ENCODE measurements at places on chromosomes 16 and 17. TPM values are rescaled to one million over a fixed set of nuclear protein-coding genes. Genes with fewer than 3 reads are reported as not detected.

IL17C gene
- not detected for total RNA-seq

DNA sequence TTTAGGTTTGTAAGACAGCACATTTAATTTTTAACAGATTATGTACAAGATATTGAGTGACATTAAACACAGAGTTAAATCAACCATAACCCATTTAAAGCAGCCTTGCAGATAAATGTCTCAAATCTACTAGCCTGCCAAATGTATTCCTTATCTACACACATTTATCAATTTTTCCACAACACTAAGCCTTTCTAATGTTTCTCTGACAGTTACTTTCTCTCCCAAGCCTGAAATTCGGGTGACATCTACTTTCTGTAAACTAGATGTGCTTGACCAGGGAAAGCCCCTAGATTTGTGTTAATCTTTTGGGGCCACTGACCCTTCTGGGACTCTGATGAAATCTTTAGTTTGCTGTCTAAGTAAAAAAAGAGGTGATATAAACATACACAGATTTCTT is 69.0 kb downstream of the CDH13 start:
- H3K4me3 ChIP-seq: no peak overlapping the region
- H3K36me3 ChIP-seq: no peaks in the 10 kb centered on the region
- peaks cover 7% of the 10 kb centered on the region for H3K4me1 ChIP-seq
- H3K27ac ChIP-seq: no peak overlapping the region
- no peak for DNase-seq
- no peaks in the 10 kb centered on the region for H3K27me3 ChIP-seq

GRCh38 chr17:70239391-70239826 is 70.1 kb downstream of the KCNJ2 start:
- no peaks in the 10 kb centered on the region for H3K27me3 ChIP-seq
- no peaks in the 10 kb centered on the region for H3K4me1 ChIP-seq
- H3K36me3 ChIP-seq: no peaks in the 10 kb centered on the region
- no peak for DNase-seq
- H3K4me3 ChIP-seq: no peak overlapping the region

- H3K4me3 ChIP-seq: no peak overlapping the region
- no peak overlapping the region for H3K27ac ChIP-seq
These were observed 127.5 kb upstream of the WSCD1 start for GRCh38 chr17:5942687-5943086.

DNA sequence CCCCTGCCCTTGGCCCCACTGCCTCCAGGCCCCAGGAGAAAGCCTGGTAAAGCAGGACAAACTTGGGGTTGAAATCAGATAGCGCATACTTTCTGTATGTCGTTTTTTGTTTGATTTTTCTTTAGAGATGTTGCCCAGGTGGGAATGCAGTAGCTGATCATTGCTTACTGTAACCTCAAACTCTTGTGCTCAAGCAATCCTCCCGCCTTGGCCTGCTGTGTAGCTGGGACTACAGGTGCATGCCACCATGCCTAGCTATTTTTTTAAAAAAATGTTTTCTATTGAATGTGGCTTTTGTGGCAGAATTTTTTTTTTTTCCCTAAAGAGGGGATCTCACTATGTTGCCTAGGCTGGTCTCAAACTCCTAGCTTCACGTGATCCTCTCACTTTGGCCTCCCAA is 11.1 kb upstream of the CCL5 start:
- H3K27ac ChIP-seq: peak overlapping the region; percentile 25
- peaks cover 7% of the 10 kb centered on the region for H3K4me1 ChIP-seq
- H3K27me3 ChIP-seq: peaks cover under 1% of the 10 kb centered on the region
- H3K36me3 ChIP-seq: no peaks in the 10 kb centered on the region

ASGR1 gene
- not detected for total RNA-seq

GRCh38 chr16:79801646-79802045 is 201.1 kb upstream of the MAF start:
- no peak overlapping the region for H3K27ac ChIP-seq
- DNase-seq: no peak

GRCh38 chr17:71613996-71614395 is 506.8 kb upstream of the SOX9 start:
- H3K36me3 ChIP-seq: no peaks in the 10 kb centered on the region
- H3K27me3 ChIP-seq: no peaks in the 10 kb centered on the region

CDRT15 gene
- total RNA-seq: not detected

CLEC3A gene
- total RNA-seq: not detected

DNA sequence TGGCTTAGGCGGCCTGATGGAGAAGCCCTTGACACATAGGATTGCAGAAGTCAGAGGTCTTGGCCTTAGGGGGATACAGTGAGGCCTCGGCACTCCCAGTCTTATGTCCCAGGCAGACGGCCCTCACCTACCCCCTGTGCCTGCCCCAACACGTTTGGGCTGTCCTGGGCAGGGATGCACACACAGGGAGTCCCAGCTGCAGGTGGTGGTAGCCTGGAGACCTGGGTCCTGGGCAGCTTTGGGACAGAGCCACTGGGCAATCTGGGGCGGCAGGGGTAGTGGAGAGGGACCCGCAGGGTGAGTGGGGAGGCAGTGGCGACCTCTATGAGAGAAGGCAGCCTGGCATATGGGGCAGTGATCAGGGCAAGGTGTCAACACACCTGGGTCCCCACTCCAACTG is 48.3 kb downstream of the SDK2 start:
- no peak overlapping the region for H3K4me3 ChIP-seq
- no peaks in the 10 kb centered on the region for H3K27me3 ChIP-seq
- no peak overlapping the region for H3K27ac ChIP-seq
- DNase-seq: no peak
- no peaks in the 10 kb centered on the region for H3K4me1 ChIP-seq

DNA sequence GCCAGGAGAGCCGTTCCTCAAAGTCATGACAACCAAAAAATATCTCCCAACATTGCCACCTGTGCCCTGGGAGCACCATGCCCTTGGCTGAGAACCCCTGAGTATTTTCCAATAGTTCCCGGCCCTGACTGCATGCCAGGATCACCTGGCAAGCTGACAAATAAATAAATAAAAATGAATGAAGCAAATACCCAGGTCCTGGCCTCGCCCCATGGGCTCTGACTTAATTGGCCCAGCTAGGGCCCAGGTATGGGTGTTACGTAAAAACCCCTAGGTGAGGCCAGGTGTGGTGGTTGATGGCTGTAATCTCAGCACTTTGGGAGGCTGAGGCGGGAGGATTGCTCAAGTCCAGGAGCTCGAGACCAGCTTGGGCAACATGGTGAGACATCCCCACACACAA is 2.7 kb upstream of the C16orf74 start:
- H3K27me3 ChIP-seq: no peaks in the 10 kb centered on the region
- no peak for DNase-seq
- H3K27ac ChIP-seq: peak overlapping the region; percentile 64
- no peak overlapping the region for H3K4me3 ChIP-seq
- H3K4me1 ChIP-seq: peaks cover 52% of the 10 kb centered on the region

DNA sequence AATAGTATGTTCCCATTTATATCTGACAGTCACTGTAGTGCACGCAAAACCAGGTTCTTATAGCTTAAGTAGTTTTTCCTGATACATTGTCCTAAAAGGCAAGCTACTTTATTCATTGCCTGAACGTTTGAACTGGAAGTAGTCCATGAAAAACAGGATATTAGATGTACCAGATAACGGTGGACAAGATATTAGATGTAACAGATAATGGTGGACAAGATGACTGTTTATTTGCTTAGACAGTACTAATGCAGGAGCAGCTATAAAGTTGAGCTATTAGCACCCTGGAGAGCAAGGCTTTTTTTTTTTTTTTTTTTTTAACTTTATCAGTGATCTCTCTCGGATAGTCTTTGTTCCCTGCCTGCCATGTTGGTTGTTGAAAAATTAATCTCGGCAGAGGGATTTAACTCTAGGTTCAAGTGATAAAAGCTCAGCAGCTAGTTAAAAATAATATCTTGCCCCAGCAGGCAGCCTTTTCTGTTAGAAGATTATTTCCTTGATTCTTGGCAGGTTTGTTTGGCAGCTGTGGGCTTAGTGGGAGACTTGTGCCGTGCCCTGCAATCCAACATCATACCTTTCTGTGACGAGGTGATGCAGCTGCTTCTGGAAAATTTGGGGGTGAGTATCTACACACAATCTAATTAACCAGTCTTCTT is 17.3 kb upstream of the TBKBP1 start:
- H3K36me3 ChIP-seq: peaks cover 100% of the 10 kb centered on the region
- H3K27me3 ChIP-seq: no peaks in the 10 kb centered on the region
- H3K4me3 ChIP-seq: no peak overlapping the region
- H3K4me1 ChIP-seq: peaks cover 4% of the 10 kb centered on the region
- no peak overlapping the region for H3K27ac ChIP-seq

DNA sequence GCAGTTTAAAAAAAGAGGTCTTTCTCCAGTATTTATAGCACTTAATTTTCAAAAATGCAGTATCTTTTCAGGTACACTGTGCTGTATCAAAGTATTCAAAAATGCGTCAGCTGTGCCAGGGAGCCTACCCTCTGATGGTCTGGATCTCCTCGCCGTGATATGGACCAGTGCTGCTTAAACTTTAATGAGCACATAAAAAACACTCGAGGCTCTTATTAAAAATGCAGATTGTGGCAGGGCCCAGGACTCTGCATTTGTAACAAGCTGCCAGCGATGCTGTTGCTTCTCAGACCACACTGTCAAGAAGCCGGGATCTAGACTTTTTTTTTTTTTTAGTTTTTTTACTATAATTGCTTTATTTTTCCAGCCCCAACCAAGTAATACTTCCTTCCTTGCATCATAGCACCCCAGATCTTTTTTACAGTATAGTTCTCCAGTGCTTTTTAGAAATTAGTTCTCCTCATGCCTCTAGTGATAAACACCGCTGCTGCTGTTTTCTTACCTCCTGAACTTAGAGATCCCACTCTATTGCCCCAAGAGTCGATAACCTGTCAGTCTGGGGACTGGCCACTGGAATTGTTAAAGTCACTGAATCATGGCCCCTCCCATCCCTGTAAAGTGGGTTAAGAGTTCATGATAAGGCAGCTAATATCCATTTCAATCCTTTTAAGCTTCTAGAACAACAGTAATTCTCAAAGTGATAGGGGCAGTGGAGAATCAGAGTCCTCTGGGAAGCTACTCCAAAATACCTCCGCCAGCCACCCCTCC is 1.6 kb upstream of the SMARCD2 start:
- H3K27me3 ChIP-seq: no peaks in the 10 kb centered on the region
- peak overlapping the region; percentile 85 for H3K4me3 ChIP-seq
- peaks cover 41% of the 10 kb centered on the region for H3K4me1 ChIP-seq
- DNase-seq: no peak
- H3K27ac ChIP-seq: no peak overlapping the region
- no peaks in the 10 kb centered on the region for H3K36me3 ChIP-seq

DNA sequence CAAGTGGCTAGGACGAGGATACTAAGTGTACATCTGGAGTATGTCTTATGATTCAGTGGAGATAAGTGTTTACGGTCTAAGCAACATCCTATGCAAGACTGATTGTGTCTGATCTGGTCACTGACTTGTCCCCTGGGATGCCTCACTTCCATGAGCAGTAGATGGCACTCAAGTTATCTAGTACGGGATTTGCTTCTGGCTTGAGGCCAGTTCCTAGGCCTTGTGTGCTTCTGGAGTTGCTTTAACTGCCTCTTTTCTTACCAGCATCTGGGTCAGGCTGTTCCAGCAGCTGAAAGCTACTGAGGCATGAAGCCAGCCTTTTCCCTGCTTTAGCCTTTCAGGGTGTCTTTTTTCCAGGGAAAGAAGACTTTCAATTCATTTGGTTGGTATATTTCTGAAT is 23.0 kb downstream of the SUPT6H start:
- no peaks in the 10 kb centered on the region for H3K27me3 ChIP-seq
- no peak for DNase-seq
- H3K4me1 ChIP-seq: no peaks in the 10 kb centered on the region
- no peak overlapping the region for H3K4me3 ChIP-seq
- peaks cover 100% of the 10 kb centered on the region for H3K36me3 ChIP-seq
- no peak overlapping the region for H3K27ac ChIP-seq

SLC6A4 gene
- not detected for total RNA-seq

ADAP2 gene
- total RNA-seq: not detected

DNA sequence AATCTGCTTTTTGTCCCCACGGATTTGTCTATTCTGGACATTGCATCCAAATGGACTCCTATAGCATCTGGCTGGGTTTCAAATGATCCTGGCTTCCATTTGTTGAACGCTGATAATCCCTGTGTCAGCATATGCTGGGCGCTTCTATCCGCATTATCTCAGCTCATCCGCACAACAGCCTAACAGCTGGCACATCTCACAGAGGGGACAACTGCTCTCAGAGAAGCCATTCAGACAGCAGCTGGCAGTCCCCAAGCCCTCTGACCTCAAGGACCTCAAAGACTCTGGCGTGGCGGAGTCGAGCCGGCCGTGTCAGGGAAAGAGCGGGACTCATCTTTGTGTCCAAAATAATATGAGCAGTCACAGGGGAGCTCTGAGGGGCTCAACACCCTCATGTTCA is 82.3 kb downstream of the NT5M start:
- no peak overlapping the region for H3K4me3 ChIP-seq
- H3K27me3 ChIP-seq: peaks cover 3% of the 10 kb centered on the region
- no peak overlapping the region for H3K27ac ChIP-seq
